T1000 (cell line): ENCODE measurements at places on chromosomes 7 and 10.

DNA sequence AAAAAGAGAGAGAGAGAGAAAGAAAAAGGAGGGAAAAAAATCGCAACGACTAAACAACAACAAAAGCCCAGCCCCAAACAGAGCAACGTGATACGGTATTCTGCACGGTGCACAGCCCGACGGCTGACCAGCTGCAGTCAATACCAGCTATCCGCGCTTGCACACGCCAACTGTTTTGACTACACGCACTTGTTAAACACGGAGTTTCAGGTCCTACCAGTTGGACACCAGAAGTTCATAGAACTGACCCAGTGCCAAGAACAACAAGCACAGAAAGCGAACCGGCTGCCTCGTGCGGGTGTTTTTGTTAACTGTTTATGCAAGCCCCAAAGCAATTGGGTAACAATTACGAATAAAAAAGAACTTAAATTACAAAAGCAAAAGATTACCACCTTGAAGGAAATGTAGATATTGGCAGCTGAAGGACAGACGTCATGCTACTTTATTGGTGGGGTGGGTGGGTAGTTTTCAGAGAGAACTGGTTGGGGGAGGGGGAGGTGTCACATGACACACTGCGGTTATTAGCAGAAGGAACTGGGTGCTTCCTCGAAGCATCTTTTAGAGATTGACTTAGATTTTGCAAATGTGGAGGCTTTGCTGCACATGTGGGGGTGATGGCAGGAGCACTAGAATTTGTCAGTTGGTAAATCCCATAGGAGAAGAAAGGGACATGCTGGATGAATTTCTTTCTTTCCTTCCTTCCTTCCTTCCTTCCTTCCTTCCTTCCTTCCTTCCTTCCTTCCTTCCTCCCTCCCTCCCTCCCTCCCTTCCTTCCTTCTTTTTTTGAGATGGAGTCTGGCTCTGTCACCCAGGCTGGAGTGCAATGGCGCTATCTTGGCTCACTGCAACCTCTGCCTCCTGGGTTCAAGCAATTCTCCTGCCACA lies 110.6 kb upstream of the EFCAB10 start:
- DNase-seq = no peak

DNA sequence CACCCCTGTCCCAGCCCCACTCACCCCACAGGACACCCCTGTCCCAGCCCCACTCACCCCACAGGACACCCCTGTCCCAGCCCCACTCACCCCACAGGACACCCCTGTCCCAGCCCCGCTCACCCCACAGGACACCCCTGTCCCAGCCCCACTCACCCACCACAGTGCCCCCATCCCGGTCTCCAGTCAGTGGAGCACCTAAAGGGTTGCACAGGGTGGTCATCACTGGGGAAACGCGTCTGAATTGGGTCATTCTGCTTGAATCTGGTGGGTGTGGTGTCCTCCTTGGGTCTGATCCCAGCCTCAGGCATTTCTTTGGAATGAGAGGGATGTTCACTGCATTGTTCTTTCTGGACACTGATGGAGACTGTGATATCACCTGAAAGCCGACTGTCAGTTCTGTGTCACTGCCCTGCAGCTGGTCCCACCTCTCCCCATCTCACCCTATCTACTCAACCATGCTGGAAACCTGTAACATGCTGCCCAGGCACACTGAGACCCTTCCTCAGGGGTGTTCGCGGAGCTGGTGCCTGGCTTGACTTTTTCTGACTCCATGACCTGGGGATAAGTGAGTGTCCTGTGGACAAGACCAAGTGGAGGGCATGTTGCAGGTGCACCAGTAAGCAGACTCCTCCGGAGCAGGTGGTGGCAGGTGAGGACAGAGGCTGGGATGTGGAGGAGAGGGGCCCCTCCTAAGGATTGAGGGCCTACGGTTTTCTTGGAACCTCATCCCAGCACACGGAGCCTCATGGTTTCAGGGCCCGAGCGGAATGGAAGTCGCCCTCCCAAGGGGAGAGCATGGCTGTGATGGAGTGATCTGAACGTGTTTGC lies 262.5 kb upstream of the PPP2R2D start:
- DNase-seq = no peak

DNA sequence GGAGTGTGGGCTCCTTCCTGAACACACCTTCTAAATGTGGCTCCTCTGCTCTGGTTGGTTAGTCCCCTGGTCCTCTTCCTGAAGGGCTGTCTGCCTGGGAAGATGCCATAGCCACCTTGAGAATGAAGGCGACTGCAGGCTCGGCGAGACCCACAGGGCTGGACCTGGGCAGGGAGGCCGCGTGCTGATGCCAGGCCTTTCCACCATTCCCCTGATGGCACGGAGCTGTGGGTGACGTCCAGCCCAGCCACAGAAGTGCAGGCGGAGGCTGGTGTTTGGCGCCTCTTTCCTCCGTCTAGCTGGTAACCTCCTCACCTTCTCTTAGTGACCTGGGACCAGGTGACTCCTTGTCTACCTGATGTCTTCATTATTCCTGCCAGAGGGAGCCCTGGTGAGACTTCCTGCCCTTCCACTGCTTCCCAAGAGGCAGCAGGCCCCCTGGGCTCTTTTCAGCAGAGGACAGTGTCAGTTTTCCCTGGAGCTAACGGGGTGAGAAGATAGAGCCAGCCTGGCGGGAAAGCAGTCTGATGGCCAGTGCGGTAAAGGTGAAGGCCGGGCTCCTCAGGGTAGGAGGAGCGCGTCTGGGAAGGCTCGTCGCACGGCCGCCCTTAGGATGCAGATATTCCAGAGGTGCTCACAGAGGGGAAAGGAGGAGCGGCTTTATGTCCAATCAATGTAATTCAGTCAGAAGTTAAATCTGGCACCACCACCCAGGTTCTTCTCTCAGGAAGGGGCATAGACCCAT lies 34.9 kb downstream of the GBX1 start:
- no peak for DNase-seq

DNA sequence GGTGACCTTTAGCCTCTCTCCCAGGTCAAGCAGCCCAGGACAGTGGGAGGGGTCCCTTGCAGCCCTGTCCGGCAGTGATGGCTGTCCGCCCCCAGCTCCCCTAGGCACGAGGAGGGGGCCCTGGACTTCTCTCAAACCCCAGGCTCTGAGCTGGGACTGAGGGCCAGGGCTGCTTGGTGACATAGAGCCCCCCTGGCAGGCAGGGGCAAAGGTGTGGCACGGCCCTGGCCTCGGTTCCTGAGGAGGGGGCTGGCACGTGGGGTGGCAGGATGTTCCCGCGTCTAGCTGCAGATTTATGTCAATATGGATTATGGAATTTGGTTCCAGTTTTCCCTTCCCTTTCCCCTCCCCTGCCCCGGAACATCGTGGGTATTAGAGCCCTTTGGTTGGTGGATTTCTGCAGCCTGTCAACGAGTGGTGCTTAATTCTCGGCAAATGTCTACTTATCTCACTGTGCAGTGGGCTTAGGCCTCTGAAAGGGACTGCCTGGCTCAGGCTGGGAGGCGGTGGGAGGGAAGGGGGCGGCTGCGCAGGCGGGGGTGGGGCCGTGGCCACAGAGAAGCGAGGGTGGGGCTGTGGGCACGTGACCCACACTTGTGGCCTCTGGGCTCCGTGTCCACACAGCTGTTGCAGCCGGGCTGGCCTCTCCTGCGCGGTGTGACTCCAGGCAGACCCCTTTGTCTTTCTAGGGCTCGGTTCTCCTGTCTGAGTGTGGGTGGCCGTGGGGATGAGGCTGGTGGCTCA lies 19.3 kb downstream of the UNCX start:
- DNase-seq = no peak

DNA sequence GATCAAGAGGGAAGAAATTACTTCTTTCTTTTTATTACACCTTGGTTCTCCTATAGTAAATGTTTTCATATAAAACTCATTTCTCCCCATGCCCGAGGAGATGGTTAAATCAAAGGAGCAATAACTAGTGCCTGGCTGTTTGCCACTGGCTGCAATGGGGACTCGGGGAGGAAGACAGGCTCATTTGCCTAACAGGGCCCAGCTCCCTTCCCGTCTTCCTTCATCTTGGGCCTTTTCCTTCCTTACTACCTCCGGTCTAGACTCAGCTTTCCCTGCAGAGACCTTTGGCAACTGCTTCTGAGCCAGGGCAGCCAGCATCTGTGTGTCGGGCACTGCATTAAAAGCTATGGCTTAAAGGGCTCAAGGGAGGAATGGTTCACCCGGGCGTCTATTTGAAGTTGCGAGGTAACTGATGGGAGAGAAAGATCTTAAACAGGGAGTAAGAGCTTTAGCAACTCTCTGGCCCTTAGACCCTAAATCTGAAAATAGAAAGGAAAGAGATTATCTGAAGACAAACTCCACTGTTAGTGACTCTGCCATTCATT lies 63.5 kb downstream of the CALD1 start:
- no peak for DNase-seq

GRCh38 chr10:88507404-88507803 lies 75.7 kb downstream of the RNLS start:
- no peak for DNase-seq

DNA sequence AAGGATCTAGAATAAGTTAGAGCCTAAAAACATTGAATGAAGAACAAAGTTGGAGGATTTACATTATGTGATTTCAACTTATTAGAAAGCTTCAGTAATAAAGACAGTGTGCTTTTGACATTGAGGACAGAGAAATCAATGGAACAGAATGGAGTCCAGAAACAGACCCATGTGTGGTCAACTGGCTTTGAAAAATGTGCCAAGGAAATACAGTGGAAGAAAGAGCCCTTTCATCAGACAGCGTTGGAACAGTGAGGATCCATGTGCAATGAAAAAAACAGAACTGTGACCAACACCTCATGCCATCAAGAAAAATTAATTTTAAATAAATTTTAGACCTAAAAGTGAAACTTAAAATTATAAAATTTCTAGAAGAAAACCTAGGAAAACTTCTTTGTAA lies 50.6 kb upstream of the LRRC18 start:
- DNase-seq = no peak

- DNase-seq = no peak
Measured at GRCh38 chr10:74924251-74924963, 98.0 kb downstream of the KAT6B start.

- DNase-seq = no peak
Measured at GRCh38 chr7:122094549-122094948, 49.5 kb downstream of the AASS start.

DNA sequence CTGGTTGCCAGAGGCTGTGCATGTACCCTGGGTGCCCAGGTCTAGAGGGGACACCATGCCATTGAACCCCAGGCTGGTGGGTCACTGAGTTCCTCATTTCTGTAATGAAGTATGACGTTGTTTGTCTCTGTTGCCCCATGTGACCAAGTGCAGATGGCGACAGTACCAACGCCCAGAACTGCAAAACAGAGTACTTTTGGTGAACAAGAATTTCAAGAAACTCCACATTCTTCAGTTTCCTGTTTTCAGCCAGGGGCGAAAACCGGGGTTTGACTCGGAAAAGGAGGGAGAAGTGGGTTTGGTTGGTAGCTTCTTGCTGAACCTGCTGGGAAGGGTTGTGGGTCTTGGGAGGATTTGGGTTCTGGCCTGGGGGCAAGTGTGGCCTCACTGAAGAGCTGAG lies 18.2 kb downstream of the CYP17A1 start:
- no peak for DNase-seq

- no peak for DNase-seq
Measured at GRCh38 chr10:12974078-12974477, 27.4 kb downstream of the CCDC3 start.

DNA sequence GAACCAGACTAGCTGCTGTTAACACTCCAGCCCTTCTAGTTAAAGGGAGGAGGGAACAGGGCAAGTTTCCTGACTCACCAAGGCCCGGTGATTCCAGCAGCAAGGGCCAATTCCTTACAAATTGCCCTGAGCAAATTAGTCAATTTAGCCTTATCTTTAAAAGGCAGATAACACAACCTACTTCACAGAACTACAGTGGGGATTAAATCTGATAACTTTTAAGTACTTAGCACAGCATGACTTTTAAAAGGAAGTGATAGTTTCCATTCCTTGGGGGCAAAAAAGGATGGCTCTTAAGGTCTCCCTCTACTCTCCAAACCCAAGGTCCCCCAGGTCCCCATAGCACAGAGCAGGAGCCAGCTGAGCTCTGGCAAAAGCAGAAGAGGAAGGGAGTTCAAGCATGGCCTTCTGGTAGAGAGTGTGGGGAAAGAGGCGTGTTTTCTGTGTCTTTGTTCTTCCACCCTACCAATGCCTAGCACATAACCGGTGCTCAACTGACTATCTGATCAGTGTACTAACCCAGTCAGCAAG lies 4.0 kb downstream of the CDCA7L start:
- DNase-seq = no peak

DNA sequence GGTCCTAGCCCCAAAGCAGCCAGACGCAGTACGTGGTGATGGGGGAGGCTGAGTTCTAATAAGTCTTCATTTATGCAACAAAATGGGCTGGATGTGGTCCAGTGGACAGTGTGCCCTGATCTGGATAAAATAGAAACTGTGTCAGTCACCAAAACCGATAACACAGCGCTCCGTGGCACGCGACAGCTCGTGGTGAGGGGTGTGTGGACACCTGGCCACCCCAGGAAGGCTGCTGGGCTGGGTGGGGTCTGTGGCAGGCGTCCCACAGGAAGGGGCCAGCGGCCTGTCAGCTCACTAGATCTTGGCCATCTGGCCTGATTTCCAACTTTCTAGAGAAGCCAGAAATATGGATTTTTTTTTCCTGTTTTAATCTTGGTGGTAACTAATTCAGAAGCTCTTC lies 17.0 kb downstream of the FAM20C start:
- DNase-seq = no peak

- no peak for DNase-seq
Measured at GRCh38 chr7:142407939-142408570, 150.2 kb upstream of the PRSS58 start.

GRCh38 chr7:76222839-76223238 lies 21.1 kb downstream of the SRRM3 start:
- DNase-seq = no peak

- DNase-seq = no peak
Measured at GRCh38 chr10:101351477-101351876, 2.5 kb upstream of the BTRC start.

- DNase-seq = no peak
Measured at GRCh38 chr7:23467806-23468525, 2.3 kb downstream of the IGF2BP3 start.

GRCh38 chr10:121452581-121452980 lies 145.7 kb downstream of the FGFR2 start:
- no peak for DNase-seq

DNA sequence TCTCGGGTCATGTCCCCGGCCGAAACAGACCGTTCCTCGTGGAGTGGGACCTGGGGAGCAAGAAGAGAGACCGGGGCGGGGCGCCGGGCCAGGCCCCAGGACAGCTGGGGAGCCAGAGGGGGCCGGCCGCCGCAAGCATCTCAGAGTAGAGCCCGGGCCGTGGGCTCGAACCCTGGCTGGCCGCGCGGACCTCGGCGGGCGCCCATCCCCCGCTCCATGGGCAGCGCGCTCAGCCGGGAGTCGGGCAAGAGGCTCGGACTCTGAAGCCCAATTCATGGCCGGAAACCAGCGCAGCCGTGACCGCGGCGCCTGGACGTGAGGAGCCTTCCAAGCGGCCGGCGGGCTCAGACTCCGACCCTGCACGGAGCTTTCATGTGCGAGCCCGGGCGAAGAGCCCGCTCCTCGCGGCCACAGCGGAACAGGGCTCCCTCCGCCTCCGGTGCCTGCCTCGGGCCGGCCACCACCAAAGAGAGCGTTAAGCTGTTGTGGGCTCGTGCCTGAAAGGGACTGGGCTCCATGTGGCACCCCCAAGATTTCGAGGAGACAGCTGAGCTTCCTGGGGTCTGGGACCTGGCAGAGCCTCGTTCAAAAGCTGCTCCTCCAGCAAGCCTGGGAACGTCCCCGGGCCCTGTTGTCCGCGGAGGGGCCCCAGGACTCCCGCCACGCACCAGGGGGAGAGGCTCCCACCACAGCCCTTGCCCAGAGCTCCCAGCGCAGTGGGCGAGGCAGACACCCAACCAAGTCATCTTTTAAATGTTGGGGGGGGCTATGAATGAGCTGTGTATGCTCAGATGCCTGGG lies 757 bp upstream of the GRID1 start:
- peak; percentile 46 for DNase-seq

GRCh38 chr7:265998-266850 lies 23.7 kb upstream of the FOXL3 start:
- no peak for DNase-seq
